IPS-NIHi11 (cell line): ENCODE measurements at places on chromosomes 6 and 20.

- DNase-seq, result no peak
Observed at GRCh38 chr6:98831959-98832283, 2.5 kb upstream of the POU3F2 start.

GRCh38 chr6:73340048-73340447 lies 14.0 kb downstream of the DPPA5 start:
- no peak for DNase-seq

DNA sequence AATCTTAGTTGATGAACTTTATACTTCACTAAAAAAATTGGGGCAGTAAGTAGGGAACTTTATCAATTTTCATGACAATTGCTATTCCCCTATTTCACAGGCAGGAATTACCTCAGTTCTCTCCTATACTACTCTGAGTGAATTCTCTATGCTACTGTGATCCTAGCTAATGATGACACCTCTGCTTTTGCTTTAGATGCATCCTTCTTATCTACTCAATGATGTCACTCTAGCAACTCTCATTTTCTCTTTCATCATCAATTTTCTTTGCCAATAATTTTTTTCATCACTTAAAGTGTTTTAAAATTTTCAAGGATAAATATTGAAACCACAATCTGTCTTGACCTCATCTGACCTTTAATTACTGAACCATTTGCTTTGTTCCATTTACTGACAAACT lies 8.1 kb downstream of the DEFB114 start:
- no peak for DNase-seq

- DNase-seq, result no peak
Observed at GRCh38 chr6:88679841-88680240, 283.6 kb downstream of the RNGTT start.

DNA sequence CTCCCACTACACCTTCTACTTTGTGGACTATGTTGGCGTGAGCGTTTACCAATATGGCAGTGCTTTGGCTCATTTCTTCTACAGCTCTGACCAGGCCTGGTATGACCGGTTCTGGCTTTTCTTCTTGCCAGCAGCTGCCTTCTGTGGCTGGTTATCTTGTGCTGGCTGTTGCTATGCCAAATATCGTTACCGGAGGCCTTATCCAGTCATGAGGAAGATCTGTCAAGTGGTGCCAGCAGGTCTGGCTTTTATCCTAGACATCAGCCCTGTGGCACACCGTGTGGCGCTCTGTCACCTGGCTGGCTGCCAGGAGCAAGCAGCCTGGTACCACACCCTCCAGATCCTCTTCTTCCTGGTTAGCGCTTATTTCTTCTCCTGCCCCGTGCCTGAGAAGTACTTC lies 16.5 kb upstream of the EFHC1 start:
- DNase-seq, result no peak
